ENCODE measurements at places on chromosomes 3 and 15.
A peak's percentile ranks its signal among the peaks of the same experiment; 100 is the strongest.

DNA sequence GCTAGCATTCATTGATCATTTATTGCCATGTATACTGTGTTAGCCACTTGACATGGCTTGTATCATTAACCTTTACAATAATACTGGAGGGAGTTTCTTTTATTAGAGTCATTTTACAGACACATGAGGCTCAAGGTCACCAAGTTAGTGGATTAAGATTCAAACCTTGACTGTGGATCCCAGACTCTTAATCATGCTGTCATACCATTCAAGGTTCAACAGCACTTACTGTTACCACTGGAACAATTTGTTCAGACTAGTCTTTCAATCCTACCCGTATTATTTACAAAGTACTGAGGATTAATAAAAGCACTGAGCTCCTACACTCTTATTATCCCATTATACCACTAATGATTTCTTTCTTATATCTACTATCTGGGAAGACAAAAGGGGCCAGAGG, 1.2 kb downstream of the COX17 start:
- DNase-seq = no peak

- DNase-seq = peak; percentile 85
Measured at GRCh38 chr15:51135276-51135675, 40.6 kb upstream of the TNFAIP8L3 start.

DNA sequence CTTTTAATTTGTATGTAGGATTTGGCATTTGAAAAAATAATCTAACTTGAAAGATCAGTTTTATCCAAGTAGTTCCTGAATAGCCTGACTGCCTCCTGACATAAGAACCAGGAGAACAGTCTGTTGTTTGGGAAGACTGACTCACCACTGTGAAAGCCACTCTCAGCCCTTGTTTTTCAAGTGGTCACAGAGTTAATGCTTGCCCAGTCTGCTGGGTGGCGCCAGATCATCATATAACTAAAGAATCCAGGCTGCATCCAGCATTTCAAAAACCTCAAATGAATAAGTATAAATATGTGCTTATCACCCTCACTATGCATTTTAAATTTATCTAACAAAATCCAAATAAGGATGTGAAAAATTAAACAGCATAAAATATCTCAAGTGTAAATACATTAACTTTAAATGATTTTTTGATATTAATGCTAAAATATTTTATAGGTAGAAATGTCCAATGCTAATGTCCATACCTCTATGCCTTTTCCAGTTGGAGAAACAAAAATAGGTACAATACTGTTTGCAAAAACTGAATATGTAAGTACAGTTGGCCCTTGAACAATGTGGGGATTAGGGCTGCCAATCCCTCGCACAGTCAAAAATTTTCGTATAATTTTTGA, 26.9 kb upstream of the ZBBX start:
- DNase-seq = peak; percentile 88

GRCh38 chr15:68994149-68994548, 20.3 kb upstream of the NOX5 start:
- DNase-seq = peak; percentile 88

DNA sequence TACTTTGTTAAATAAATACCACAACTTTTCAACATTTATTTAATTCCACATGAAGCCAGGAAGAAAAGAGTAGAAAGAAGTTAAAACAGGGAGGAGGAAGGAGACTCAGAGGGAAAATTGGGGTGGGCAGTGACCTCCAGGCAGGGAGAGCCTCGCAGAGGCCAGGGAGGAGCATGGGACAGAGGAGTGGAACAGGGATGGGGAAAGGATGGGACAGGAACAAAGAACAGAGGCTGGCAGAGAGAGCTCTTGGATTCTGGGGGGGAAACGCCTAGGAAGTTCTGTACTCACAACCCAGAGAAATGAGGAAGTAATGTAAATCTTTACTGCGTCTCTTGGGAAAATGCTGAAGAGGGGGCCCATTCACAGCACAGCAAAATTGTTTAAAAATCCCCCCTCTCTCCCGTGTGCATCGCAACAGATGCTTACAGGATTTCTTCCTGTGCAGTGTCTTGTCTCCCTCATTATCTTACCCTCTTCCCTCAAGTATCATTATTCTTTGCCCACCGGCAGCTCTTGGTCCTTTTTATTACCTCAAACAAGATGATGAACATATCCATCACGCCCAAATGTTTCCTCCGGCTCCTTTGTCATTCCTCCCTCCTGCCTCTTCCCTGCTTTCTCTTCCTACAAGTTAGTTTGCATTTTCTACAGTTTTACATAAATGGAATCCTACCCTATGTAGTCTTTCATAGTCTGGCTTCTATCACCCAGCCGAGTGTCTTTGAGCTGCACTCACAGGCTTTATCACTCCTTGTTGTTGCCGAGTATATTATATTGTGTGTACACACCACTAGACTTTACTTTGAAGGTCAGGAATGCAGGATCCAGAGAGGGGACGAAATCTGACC, 65.5 kb downstream of the ARHGAP31 start:
- DNase-seq = no peak

GRCh38 chr15:85906640-85907039, 111.9 kb upstream of the KLHL25 start:
- peak; percentile 4 for DNase-seq

GRCh38 chr15:92847841-92848240, 52.3 kb upstream of the CHD2 start:
- DNase-seq = no peak

All from astrocyte of the hippocampus (primary cell).